Gastrocnemius medialis (tissue), 4 donors: ENCODE measurements at places on chromosomes 3 and 15. TPM values are rescaled to one million over a fixed set of nuclear protein-coding genes. Genes with fewer than 3 reads are reported as not detected.

GRCh38 chr3:25547943-25548674, 116.6 kb downstream of the TOP2B start:
- H3K4me1 ChIP-seq, result peaks cover 17% of the 10 kb centered on the region
- no peaks in the 10 kb centered on the region for H3K27me3 ChIP-seq
- H3K4me3 ChIP-seq, result no peak overlapping the region

- H3K36me3 ChIP-seq, result no peaks in the 10 kb centered on the region
- H3K4me3 ChIP-seq, result no peak overlapping the region
- H3K4me1 ChIP-seq, result no peaks in the 10 kb centered on the region
These were observed 234.0 kb upstream of the PPP2R3A start for GRCh38 chr3:135731546-135731945.

DNA sequence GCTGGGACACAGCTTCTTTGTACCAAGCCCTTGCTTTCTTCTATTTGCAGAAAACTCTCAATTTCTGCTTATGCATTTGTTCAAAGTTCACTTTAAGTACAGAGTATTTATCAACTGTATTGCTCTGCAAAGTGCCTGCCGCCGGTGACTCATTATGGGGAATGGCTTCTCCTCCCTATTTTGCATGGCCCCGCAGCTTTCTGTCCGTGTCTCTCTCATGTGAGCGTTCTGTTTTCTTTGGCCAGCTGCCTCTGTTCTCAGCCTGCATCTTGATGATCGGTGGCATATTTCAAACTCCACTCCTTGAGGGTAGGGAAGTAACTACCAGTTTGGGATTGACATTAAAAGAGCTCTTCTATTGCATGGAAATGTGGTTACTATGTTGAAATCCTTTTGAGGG, 28.6 kb upstream of the ST8SIA2 start:
- H3K27me3 ChIP-seq, result no peaks in the 10 kb centered on the region
- H3K27ac ChIP-seq, result no peak overlapping the region
- H3K36me3 ChIP-seq, result no peaks in the 10 kb centered on the region

The GXYLT2 gene
- total RNA-seq, result 0.38 TPM

DNA sequence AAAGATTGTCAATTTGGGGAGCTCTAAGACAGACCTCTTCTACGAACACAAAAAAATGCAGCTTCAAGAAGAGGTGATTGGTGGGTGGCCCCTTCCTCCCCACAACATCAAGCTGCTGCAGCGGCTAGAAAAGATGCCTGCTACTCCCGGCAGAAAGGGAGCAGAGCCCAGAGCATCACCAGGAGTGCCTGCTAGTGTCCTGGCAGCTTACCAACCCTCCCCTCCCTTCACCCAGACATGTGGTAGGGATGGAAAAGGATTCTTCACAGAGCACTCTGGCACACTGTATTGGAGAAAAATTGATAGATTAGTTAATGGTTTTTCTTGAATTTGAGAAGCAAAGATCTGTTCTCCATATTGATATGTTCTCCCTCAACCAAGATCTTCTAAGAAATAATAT, 10.8 kb downstream of the IP6K1 start:
- H3K4me3 ChIP-seq, result no peak overlapping the region
- no peaks in the 10 kb centered on the region for H3K27me3 ChIP-seq
- DNase-seq, result no peak

The UBAP1L gene
- total RNA-seq, result 2.0 TPM

GRCh38 chr15:63349156-63349555, 32.5 kb downstream of the CA12 start:
- H3K27me3 ChIP-seq, result no peaks in the 10 kb centered on the region
- no peak for DNase-seq
- H3K4me3 ChIP-seq, result no peak overlapping the region
- no peaks in the 10 kb centered on the region for H3K36me3 ChIP-seq

DNA sequence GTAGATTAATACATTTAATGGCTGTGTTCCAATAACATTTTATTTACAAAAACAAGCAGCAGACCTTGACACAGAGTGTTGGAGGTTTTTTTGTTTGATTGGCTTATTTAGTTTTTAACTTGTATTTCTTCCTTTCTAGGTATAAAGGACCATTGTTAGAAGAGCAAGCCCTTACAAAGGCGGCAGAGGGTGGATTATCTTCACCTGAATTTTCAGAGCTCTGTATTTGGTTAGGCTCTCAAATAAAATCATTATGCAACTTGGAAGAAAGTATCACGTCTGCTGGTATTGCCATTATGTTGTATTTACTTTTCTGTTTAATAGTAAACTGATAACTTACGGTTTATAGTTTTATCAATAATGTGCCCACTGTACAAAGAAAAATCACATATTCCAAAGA, 10.0 kb downstream of the FAM98B start:
- H3K36me3 ChIP-seq, result peaks cover 24% of the 10 kb centered on the region
- DNase-seq, result no peak
- H3K27ac ChIP-seq, result no peak overlapping the region
- H3K4me3 ChIP-seq, result no peak overlapping the region

GRCh38 chr3:52880474-52880873, 16.9 kb downstream of the STIMATE start:
- H3K27me3 ChIP-seq, result no peaks in the 10 kb centered on the region
- no peak overlapping the region for H3K4me3 ChIP-seq
- H3K4me1 ChIP-seq, result peaks cover 10% of the 10 kb centered on the region
- DNase-seq, result no peak
- no peak overlapping the region for H3K27ac ChIP-seq

DNA sequence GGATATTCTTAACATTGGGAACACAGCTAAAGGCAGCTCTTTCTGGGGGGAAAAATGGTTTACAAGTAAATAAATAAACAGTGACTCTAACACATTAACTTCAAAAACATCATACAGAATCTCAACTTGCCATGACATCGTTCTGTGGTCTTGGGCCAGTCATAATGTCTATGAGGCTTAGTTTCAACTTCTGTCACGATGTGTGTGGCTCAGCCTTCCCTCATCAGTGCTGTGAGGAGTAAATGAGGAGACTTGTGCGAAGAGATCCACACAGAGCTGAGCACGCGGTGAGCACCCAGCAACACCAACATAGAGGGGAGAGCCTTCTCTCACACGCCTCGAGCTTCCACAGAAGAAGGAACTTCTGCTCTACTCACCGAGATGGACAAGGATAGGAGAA, 49.0 kb downstream of the DZIP1L start:
- no peak overlapping the region for H3K4me3 ChIP-seq
- no peaks in the 10 kb centered on the region for H3K4me1 ChIP-seq
- no peak overlapping the region for H3K27ac ChIP-seq

The HDC gene
- 0.09 TPM for total RNA-seq

- H3K4me1 ChIP-seq, result no peaks in the 10 kb centered on the region
- no peak overlapping the region for H3K4me3 ChIP-seq
- H3K27me3 ChIP-seq, result no peaks in the 10 kb centered on the region
These were observed 21.9 kb upstream of the ZBTB47 start for GRCh38 chr3:42631620-42632019.

DNA sequence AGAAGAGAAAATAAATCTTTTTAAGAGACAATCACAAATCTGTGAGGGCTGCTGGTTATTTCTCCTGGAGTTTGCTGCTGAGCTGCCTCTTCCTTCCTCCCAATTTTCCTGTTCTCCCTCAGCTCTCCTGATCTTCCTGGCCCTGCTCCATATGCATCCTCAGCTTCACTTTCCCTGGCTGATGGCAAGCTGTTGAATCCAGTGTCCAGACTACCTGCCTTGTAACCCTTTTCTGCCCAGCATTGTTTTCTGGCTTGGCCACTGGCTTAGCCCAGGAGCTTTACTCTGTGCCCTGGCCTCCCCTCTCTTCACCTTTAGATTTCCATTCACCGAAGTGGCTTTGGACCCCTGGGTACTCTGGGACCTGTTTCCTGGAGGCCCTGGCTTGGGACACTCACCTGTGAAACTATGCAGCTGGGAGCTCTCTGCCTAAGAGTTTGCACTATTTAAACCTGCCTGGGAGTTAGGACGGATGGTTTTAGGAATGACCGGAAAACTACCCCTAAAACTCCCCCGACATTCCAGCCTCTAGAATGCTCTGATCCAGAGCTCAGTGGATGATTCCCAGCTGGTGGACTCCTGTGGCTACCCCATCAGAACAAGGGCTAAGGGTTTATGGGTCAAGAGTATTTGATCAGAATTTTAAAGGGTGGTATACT, 90.0 kb downstream of the RBPMS2 start:
- H3K27ac ChIP-seq, result no peak overlapping the region
- H3K36me3 ChIP-seq, result no peaks in the 10 kb centered on the region
- H3K27me3 ChIP-seq, result no peaks in the 10 kb centered on the region
- no peak overlapping the region for H3K4me3 ChIP-seq

The CCR5 gene
- 0.07 TPM for total RNA-seq

The CDC25A gene
- total RNA-seq, result not detected

The EOGT gene
- total RNA-seq, result 24.1 TPM

The SLC22A14 gene
- 0.31 TPM for total RNA-seq
